ENCODE measurements at places on chromosomes 12 and 14. TPM values are rescaled to one million over a fixed set of nuclear protein-coding genes. Genes with fewer than 3 reads are reported as not detected.

Gene SYT10
- not detected for total RNA-seq

Gene MMP17
- total RNA-seq = 11.8 TPM

Gene TCL1B
- not detected for total RNA-seq

Gene SERPINA9
- not detected for total RNA-seq

All from A549 treated with dexamethasone at 1 μM for 4 hours (cell line).